Kidney (tissue), 22 donors: ENCODE measurements at places on chromosomes 2 and 18.

GRCh38 chr2:193695367-193695766, 1500.6 kb upstream of the TMEFF2 start:
- no peak for DNase-seq

DNA sequence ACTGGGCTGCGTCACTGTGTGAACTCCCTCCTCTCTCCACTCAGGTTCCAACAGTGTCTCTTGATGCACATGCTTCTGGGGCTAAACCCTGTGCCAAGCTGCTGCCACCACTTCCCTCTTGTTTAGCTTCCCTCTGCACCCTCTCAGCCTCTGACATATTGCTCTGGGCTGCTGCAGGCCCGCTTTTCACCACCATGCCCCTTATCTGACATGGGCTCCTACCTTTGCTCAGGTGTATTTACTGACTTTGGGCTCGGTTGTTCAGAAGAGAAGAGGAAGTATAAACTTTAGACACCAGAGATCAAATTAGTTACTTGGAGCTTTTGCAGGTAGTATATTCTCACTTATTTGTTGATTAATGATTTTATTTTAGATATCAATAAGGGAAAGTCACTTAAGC, 77.6 kb downstream of the WDR7 start:
- no peak for DNase-seq

- no peak for DNase-seq
These were observed 234.0 kb downstream of the GBX2 start for GRCh38 chr2:235934059-235934773.

- DNase-seq = no peak
These were observed 14.0 kb upstream of the BCL2L11 start for GRCh38 chr2:111106706-111107105.
